ENCODE measurements at places on chromosomes 1 and 21.
A peak's percentile ranks its signal among the peaks of the same experiment; 100 is the strongest.

DNA sequence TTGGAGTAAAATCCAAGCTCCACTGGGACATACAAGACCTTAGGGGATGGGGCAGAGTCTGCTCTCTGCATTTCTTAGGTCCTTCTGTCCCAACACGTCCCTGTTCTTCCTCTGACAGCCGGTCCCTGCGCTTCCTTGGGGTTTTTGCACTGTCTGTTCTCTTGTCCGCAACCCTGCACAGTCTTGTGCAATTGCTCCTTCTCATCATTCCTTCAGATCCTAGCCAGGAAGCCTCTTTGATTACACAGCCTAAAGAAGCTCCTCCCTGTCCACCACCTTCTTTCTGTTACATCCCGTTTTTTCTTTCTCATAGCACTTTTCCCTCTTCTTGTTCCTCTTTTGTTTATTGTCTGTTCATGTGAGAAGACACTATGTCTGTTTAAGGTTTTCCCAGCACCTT lies 19.9 kb downstream of the ACOT11 start:
- DNase-seq, result no peak

GRCh38 chr1:163047951-163048659 lies 21.1 kb upstream of the RGS4 start:
- DNase-seq, result no peak

- no peak for DNase-seq
Measured at GRCh38 chr1:160429702-160430535, 29.6 kb downstream of the VANGL2 start.

DNA sequence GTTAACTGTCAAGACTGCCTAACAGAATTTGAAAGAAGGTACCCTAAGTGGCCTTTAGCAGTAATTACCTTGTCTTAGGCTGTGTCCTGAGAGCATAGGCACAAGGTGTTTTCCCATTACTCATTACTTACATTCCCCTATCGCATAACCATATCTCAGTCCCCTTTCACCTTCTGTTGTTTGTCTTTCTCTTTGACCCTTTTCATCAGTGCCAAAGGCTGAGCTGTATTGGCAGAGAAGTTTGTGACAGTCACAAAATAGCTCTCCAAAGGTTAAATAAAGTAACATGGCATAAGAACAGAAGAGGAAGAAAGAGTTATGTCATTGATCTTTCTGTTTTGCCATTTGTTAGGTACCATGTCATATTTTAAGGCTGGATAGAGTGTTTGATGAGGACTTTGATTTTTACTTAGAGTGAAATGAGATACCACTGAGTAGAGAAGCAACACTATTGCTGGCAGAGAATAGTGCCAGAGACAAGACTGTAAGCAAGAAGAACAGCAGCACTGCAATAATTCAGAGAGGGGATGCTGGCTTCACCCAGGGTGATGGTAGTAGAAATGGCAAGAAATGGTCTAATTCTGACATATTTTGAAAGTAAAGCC lies 497.8 kb downstream of the TTLL7 start:
- no peak for DNase-seq

DNA sequence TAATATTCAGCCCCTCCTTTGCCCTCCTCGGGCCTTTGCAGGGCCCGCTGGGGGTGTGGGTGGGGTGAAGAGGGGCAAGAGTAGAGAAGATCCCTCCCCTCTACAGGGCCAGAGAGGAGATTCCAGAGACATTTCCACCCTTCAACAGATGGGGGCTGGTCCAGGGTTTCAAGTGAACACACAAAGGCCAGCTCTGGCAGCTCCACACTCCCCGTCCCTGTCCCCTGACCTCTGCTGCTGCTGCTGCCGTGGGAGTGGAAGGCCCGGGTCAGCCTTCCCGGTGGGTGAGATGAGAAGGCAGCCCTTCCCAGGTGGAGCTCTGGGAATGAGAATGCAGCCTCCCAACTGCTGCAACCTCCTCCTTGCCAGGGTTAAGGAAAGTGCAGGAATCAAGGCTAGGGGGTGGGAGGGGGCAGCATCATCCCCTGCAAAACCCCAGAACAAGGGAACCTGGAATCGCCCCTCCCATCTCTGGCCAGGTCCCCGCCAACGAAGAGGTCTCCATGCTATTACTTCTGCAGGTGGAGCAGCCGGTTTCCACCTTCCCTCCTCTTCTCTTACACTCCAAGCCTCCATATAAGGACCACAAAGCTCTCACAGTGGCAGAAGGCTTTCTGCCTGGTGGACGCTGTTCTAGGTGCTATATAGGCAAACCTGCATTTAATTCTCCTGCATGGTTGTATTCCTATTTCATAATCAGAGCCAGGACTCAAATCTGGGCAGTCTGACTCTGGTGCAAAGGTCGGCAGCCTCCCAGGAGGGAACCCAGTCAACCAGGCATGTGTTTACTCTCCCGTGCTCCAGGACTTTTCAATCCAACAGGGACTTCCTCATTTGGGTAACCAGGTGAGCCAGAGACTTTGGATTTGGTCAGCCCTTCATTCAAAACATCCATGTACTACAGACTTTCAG lies 22.9 kb upstream of the ARHGEF10L start:
- DNase-seq, result peak; percentile 45

DNA sequence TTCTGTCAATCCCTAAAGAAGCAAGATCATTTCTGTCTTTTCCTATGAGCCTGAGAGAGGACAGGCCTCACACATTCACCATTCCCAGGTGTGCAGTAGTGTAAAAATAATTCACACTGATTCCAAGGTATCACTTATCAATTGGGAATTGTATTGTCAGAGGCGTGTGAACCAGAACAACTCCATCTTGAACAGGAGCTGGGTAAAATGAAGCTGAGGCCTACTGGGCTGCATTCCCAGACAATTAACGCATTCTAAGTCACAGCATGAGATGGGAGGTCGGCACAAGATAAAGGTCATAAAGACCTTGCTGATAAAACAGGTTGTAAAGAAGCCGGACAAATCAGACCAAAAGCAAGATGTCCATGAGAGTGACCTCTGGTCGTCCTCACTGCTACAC lies 239.2 kb downstream of the SMYD3 start:
- no peak for DNase-seq

DNA sequence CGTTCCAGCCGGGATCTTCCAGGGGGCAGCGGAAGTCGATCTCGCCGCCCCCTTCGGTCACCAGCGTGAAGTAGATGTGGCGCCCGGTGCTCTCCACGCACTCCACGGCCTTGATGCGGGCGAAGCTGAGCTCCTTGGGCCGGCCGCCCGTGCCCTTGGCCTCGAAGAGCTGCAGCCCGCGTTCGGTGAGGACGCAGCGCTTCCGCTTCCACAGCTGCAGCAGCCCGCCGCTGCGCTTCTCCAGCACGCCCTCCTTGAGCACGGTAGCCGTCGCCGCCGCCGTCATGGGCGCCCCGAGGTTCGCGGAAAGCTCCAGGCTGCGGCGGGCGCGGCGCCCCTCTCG lies 516 bp downstream of the PHLDA3 start:
- peak; percentile 44 for DNase-seq

DNA sequence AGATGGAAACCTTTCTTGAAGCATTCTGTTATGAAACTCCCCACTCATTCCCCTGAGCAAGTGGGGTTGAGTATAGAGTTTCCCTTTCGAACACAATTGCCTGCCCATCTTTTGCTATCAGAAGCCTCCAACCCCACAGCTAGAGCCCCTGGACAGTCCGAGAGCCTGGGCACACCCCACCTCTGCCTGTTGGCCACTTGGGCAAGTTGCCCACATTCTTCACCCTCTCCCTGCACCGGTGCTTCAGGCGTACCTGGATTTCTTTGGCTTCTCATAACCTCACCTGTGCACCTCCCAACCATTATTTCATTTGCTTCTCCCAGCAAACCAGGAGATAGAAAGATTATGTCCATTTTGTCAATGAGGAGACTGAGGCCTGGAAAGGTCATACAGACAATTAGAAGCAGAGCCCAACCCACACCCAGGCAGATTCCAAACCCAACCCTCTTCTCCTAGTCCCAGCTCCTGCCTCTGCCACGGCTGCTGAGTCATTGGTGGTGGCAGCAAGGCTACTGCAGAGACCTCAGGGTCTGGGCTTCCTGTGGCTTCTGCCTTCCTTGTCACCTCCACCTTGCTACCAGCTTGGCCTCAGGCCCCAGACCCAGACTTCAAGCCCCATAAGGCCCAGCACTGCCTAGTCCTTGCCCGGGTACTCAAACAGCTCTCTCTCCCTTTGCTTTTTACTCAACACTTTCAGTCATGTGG lies 118.7 kb upstream of the ZBTB40 start:
- DNase-seq, result peak; percentile 16

DNA sequence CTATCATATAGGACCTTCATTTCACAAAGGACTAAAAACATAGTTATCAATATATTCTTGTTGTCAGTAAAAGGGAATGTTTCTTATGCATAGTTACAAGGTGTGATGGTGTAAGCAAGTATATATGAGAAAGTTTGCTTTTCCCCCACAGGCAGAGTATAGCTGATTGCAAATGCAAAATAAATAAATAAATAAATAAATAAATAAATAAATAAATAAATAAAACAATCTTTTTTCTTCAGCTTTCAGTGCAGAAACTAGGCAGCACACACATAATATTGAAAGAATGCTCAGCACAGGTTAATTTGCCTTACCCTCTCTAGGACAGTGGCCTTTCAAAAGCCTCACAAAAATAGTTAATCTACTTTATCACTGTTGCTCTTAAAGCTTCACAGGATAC lies 138.8 kb downstream of the BRINP3 start:
- no peak for DNase-seq

DNA sequence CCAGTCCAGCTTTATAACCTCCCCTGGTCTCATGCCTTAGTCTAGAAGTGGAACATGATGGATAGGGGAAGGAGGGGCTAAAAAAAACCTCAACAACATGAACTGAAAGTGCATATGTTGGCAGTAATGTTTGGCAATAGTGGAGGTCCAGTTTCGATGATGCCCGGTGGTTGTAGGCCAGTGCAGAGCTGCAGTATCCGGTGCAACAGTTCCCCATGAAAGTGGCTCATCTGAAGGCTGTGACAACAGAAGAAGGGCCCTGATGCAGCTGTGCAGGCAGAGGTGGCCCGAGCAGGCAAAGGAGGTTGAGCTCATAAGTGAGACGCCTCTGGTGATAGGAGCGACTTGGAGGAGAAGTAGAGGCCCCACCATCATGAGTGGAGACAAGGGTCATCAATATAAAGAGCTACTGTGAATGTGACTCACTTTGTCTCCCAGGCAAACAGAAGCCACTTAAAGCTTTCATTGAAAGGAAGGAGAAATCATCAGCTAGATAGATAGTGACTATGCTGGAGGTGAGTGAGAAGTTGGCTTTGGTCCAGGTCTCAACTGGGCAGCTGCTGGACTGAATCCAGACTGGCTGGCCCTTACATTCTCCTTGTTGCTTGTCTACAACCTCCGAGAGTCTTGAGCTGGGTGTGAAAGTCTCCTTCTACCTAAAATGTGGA lies 10.2 kb upstream of the CREG1 start:
- DNase-seq, result no peak

DNA sequence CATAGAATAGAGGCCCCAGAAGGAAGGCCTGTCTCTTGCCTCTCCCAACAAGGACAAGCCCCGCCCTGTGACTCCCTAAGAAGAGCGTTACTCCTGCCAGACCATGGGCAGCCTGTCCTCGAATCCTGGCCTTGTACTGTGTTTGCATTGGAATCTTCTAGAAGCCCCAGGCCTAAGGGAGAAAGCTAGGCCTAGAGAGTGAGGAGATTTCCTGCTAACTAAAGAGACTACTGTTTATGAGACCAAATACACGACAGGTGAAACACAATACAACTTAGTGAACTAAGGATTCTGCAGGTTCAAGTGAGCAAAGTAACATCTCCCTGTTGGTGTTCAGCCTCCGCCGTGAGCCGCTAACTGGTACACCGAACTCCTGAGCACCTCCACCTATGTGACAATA lies 62.7 kb downstream of the SYF2 start:
- DNase-seq, result no peak

- no peak for DNase-seq
Measured at GRCh38 chr1:35315649-35316048, 47.1 kb downstream of the ZMYM4 start.

DNA sequence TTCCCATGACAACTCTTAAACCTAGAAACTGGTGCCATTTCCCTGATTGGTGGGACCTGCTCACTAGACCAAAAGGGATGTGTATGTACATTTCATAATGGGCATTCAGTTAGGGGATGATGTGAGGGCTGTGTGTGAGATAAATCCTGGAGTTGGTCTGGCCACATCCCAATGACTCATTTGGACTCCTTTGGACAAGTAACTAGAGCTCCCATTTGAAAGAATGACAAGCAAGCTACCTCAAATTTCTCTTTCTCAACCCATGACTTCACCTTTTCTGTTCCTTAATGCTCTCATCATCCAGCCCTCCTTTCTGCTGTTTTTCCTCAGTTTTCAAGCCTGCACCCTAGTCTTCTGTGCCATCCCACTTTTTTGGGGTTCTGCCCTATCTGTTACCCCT lies 27.9 kb downstream of the EBNA1BP2 start:
- no peak for DNase-seq

GRCh38 chr1:182303778-182304177 lies 87.8 kb downstream of the GLUL start:
- DNase-seq, result no peak

GRCh38 chr1:7400566-7400965 lies 370.5 kb upstream of the VAMP3 start:
- DNase-seq, result no peak

DNA sequence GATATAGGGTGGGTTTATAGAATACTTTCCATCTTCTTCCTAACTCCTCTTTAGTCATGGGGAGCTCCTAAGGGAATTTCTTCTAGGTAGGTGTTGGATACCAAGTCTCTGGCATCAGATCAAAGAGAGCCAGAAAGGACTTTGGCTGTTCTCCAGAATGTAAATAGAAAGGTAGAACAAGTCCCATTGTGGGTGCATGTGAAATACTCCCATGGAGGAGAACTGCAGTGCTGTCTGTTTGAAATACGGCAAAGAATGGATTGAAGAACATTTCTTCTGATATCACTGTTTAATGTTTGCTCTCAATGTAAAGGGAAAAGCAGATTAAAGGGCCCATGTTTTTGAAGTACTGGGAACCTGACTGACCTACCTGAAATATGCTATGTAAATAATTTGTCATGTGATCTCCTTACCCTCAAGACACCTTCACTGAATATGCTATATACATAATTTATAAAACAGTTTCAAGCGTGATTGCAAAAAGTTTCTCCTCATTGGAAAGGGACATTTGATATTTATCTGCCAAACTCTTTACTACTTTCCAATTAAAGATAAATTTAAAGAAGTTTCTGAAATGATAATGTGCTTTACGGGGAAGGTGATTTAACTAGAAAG lies 65.9 kb downstream of the LAMC1 start:
- DNase-seq, result no peak

DNA sequence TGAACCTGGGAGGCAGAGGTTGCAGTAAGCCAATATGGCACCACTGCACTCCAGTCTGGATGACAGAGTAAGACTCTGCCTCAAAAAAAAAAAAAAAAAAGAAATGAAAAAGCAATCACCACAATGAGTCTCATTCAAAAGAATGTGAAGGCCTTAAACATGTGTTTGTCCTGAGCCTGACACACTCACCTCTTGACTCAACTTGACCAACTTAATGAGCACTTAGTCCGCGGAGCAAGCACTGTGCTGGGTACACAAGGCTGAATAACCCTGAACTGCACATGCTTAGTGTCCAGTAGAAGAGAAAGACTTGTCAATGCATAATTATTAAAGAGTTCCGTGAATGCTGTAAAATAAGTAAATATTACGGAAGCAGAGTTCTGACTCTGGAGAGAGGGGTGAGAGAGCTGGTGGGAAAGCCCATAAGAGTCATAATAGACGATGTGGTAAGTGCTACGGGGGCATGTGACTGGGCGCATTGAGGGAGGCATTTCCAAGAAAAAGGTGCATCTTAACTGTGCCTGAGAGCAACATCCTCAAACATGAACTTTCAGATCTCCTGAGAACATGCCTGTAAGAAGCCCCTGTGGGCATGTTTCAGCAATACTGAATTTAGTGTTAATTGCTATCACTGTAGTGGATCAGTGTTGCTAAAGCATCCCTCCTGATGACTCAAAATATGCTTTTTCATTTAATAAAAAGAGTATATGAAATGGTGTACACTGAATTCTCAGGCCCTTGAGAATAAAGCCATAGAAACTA lies 27.2 kb downstream of the MCOLN2 start:
- no peak for DNase-seq

Data from Caki2 (cell line).